ENCODE measurements at places on chromosomes 11 and 22.

DNA sequence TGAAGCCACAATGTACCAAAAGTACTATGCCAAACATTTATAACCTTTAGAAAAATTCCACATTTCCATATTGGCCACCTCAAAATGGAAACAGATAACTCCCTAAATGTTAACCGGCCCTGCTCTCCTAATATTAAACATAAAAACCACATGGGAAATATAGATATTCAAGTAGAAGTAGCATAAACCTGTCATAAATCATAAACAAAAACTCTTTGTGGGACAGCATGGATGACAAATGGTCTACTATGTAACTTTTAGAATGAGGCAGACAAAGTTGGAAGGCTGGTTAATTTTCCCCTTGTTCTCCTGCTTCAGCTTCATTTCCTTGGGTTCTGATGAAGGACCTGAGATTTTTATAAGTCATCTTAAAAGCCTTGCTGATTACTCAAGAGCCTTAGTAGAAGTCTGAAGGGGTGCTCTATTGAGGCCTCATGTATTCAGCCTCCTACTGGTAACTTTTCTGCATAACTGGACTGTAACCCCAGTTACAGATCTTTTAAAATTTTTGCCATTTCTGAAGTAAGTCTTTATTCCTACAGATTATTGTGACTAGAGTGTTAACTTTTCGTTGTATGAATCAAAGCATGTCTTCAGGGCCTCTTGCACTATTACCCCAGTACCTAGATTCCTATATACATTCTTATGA lies 116.4 kb downstream of the STIM1 start:
- no peak for DNase-seq

DNA sequence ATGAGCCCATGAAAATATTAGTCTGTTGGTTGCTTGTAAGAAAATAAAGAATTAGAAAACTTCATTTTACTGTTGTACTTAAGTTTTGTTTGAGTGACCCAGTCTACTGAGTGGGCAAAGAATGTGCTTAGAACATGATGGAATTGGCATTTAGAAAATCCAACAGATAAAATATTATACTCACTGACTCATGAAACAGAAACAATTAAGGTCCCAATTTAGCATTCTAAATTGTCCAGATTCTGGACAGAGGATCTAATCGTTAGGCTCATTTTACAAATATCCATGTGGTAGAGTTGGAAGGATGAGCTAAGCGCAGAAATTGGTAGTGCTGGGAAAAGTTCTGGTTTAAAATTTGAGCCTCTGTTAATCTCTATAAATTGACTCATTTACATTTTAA lies 45.4 kb downstream of the METTL15 start:
- no peak for DNase-seq

- DNase-seq = no peak
Measured at GRCh38 chr11:17471501-17471900, 5.1 kb downstream of the ABCC8 start.

DNA sequence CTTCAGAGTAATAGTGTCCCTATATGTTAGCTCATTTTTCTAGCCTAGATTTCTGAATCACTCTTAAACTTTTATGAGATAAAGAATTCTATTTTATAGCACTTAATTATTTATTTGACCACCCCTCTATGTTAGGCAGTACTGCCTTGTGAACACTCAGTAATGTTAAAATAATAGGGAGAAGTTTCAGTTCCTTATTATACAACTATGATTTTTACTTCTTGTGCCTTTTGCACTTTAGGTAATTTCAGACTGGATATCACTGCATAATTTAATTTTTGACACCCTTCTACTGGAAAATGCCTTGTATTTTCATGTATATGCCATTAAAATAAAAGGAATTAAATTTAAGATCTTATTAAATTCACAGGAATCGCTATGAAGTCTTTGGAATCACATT lies 3.1 kb downstream of the BCO2 start:
- no peak for DNase-seq
